ENCODE measurements at places on chromosomes 4 and X.
A peak's percentile ranks its signal among the peaks of the same experiment; 100 is the strongest.

DNA sequence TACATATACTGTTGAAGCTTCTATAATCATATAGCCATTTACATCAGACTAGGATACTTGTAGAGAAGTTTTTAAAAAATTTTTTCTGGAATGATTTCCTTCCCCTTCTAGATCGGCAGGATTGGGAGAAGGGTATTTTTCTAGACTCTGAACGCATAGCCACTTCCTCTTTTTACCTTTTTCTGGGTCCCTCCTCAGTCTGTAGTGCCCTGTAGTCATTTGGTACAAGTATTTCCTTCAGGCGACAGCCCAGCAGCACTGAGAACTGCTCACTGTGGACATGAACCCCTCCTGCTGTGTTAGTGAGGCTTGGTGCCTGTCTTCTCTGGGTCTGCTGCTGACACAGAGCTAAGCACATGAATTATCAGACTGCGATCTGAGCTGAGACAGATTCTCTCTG is 255.4 kb downstream of the ARHGAP10 start:
- DNase-seq = peak; percentile 63
- no peaks in the 10 kb centered on the region for H3K27me3 ChIP-seq
- no peaks in the 10 kb centered on the region for H3K36me3 ChIP-seq
- H3K4me3 ChIP-seq = no peak overlapping the region
- H3K4me1 ChIP-seq = peaks cover 43% of the 10 kb centered on the region

- DNase-seq = no peak
- H3K27me3 ChIP-seq = no peaks in the 10 kb centered on the region
- H3K4me3 ChIP-seq = no peak overlapping the region
- H3K4me1 ChIP-seq = no peaks in the 10 kb centered on the region
These were observed 67.9 kb downstream of the FAM114A1 start for GRCh38 chr4:38935391-38936073.

DNA sequence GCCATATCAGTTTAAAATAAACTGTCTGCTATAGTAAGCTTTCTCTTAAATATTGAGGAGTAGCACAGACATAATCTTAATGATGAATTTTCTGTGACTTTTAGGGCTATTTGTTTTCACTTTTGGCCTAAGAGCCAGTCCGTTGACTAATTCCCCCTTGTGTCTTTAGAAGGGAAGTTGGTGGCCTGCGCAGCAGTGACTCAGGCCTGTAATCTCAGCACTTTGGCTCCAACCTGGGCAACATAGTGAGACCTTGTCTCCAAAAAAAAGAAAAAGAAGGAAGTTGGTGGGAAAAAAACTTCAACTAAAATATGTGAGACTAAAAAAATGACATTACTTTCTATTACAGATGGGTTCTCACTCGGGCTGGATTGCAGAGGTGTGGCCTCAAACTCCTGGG is 3.4 kb downstream of the NCAPG start:
- no peak overlapping the region for H3K27ac ChIP-seq
- peaks cover 23% of the 10 kb centered on the region for H3K4me1 ChIP-seq
- no peak overlapping the region for H3K4me3 ChIP-seq
- H3K27me3 ChIP-seq = no peaks in the 10 kb centered on the region
- no peak for DNase-seq
- H3K36me3 ChIP-seq = peaks cover 61% of the 10 kb centered on the region

- H3K36me3 ChIP-seq = no peaks in the 10 kb centered on the region
- DNase-seq = no peak
- no peaks in the 10 kb centered on the region for H3K4me1 ChIP-seq
These were observed 224.2 kb downstream of the DMD start for GRCh38 chrX:32987142-32987541.

GRCh38 chr4:164509951-164510350 is 244.0 kb upstream of the SMIM31 start:
- DNase-seq = no peak
- peaks cover 24% of the 10 kb centered on the region for H3K4me1 ChIP-seq
- no peak overlapping the region for H3K27ac ChIP-seq
- no peak overlapping the region for H3K4me3 ChIP-seq
- H3K27me3 ChIP-seq = no peaks in the 10 kb centered on the region

- no peak for DNase-seq
- no peaks in the 10 kb centered on the region for H3K27me3 ChIP-seq
- H3K4me1 ChIP-seq = no peaks in the 10 kb centered on the region
- H3K27ac ChIP-seq = no peak overlapping the region
- no peaks in the 10 kb centered on the region for H3K36me3 ChIP-seq
These were observed 209.1 kb upstream of the HCCS start for GRCh38 chrX:10902001-10902400.
